ENCODE measurements at places on chromosomes 13 and 19.
A peak's percentile ranks its signal among the peaks of the same experiment; 100 is the strongest.

DNA sequence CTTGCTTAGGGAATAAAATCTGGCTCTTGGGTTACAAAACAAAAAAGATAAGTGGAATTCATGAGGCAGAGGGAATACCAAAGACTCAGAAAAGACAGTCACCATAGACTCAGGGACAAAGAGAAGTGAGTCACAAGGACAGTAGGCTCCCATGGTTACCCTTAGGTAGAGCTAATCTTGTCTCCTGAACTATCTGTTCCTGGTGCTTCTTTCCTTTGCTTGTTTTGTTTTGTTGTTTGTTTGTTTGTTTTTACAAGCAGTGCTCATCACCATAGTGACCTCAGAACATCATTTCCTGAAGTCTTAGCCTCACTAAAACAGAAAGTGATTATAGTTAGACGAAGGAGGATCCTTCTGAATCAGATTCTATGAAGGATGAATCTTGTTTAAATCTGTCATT, 142.3 kb upstream of the SOX21 start:
- DNase-seq: no peak

- peak; percentile 66 for DNase-seq
Observed at GRCh38 chr19:29714953-29715700, at the start of gene C19orf12. Gene C19orf12 (minus strand): TSS chr19:29715261. CDS start chr19:29708413, 6,848 bp downstream.

- no peak for DNase-seq
Observed at GRCh38 chr19:14495672-14496028, 277 bp downstream of the GIPC1 start.

DNA sequence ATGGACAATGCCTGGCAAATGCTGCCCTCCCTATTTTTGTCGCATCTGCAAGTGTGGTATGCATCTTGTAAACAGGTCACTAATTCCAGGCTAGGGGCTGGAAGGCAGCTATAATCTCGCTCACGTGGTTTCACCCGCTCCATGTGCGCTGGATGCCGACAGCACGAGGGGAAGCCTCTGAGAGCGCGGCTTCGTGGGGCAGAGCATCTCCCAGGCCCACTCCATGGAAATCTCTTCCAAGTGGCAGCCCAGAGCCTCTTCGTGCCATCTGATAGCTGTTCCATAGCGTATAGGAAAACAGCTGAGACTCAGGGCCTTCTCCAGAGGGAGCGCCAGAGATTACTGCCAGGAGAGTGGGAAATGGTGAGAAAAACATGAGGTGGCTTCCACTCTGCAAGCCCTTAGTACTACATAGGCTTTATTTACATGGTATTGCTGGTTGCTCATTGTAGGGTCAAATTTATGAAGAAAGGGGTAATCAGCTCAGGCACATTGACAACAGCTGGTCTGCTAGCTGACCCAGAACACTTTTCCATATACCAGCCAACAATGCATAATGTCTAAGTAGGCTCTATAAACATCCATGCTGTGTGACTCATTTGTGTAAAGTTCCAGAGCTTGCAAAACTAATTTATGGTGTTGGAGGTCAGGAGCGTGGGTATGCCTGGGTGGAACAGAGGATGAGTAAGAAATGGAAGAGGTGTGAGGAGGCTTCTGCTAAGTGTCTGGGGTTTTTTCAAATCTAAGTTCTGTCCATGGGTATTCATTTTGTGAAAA, 165.2 kb downstream of the SHISA2 start:
- peak; percentile 72 for DNase-seq

GRCh38 chr13:108276060-108276459, 6.5 kb downstream of the TNFSF13B start:
- DNase-seq: no peak

DNA sequence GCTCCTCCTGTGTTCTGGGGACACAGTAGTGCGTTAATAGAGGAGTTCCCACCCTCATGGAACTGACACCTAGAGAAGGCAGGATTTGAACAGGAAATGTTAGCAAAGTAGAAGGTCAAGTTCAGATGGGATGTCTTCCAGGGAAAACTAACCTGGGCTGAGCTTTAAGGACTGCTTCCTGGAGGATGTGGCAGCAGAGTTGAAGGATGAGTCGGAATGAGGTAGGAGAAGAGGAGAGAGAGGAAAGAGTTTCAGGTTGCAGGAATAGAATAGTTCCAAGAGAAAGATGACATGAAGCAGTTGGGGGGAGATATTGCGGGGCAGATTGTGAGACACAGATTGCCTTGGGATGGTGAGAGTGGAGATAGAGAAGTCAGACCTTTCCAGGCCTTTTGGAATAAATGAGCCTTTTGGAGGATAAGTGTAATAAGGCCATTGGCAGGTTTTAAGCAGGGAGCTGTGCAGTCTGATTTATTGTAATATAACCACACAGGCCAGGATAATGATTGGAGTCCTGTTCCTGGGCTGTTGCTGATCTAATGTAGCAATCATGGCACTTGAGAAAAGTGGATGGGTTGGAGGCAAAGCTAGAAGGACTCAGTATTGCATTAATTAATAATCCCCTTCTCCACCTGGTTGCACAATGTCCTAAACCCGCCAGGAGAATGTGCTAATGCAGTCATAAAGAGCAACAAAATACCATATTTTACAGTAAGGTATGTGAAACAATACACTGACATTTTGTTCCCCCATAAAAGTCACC, 205.4 kb downstream of the SHISA2 start:
- DNase-seq: peak; percentile 33

DNA sequence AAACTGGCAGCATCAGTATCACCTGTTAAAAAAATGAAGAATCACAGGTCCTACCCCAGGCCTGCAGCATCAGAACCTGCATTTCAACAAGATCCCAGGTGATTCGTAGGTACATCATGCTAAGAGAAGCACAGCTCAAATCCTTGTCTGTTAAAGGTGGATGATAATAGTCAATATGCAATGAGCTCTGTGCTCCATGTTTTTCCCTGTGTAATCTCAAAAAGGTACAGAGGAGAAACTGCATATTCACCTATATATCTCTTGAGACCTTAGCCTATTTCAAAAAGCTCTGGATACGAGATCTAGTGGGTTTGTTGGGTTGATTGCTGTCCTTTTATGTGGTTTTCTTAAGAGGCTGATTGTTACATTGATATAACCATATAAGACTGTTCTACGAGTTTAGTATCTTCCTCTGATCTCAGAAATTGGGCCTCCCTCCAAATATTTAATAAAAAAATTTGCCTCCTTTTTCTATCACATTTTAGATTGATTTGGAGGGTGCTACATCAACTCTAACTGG, 148.9 kb downstream of the DCT start:
- no peak for DNase-seq

GRCh38 chr13:99258946-99259345, 767 bp upstream of the GPR18 start:
- peak; percentile 53 for DNase-seq

- DNase-seq: no peak
Observed at GRCh38 chr19:5035793-5036697, 67.1 kb downstream of the KDM4B start.

DNA sequence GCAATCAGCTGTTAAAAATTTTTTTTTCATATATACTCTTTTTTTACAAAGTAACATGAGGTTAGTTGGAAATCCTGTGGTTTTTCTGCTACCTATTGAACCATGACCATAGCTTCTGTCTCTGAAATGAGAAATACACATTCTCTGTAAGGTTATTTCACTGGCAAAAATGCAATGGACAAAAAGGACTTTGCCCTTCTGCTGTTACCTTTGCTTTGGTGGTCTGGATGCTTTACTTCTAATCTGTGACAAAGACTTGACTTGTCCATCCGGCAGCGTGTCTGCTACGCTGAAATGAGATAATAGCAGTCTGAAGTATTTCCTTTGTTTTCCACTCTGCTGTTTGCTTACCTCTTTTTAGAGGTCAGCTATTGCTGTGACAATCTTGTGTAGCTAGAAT, 412.8 kb downstream of the SLITRK6 start:
- DNase-seq: no peak

- no peak for DNase-seq
Observed at GRCh38 chr19:6679139-6679538, 9.2 kb upstream of the TNFSF14 start.

- DNase-seq: no peak
Observed at GRCh38 chr13:29457299-29457698, 138.2 kb downstream of the SLC7A1 start.

DNA sequence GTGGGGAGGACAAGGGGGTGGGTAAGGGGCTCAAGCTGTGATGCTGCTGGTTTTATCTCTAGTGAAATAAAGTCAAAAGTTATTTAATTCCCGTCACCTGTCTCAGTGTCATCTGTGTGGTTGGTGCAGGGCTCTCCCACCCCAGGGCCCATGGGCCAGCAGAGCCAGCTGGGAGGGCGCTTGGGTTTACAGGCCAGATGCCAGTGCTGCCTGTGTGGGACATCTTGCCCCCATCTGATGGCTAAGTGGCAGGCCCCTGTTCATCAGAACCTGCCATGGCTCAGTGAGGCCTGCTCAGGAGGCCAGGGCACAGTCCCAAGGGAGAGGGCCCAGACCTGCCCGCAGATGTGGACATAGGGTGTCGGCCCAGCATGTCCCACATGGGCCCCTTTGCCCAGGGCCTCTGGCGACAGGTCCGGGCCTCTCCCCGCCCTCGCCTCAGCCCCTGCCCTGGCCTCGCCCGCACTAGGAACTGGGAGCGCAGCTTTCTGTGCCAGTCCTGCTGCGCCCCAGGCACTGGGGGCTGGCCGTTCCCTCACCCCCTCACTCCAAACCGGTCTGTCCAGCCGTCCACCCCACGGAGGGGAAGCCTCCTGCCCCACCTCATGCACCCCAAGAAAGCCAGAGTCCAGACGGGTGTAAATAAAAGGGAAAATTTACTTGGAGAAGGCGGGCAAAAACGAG, 5.3 kb downstream of the ZNF296 start:
- DNase-seq: no peak

GRCh38 chr19:15758379-15758778, 20.6 kb downstream of the OR10H3 start:
- no peak for DNase-seq

- no peak for DNase-seq
Observed at GRCh38 chr13:93338906-93339305, 112.3 kb downstream of the GPC6 start.

DNA sequence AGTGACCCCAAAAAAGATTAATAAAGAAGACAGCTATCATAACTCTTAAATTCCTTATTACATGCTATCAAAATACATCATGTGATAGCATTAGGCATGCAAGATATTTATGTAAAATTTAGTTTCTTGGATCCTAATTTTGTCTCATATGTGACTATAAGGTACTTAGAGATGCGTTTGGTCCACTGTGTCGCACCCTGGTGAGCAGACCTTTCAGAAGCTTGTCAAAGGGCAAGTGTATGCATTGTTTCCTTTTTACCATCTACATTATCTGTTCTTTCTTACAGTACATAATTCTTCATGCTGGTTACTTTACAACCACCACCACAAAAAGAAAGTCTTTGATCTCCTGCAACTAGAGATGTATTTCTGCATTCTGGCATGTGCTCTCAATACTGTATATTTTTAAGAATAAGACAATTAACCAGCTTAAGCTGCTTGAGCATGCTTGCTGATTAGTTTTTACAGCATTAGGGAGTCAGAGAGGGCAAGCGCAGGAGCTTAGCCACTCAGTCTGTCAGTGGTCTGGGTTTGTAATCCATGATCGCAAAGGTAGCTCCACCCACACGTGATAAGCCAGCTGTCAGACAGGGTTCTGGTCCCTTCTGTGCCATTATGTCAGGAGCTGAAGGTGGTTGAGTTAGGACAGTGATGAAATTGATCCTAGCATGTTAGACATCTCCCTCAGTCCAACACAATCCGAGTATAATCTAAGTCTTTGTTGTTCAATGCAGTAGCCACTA, 500.9 kb downstream of the MYO16 start:
- peak; percentile 61 for DNase-seq

- DNase-seq: no peak
Observed at GRCh38 chr13:74273581-74273980, 139.4 kb upstream of the KLF12 start.

DNA sequence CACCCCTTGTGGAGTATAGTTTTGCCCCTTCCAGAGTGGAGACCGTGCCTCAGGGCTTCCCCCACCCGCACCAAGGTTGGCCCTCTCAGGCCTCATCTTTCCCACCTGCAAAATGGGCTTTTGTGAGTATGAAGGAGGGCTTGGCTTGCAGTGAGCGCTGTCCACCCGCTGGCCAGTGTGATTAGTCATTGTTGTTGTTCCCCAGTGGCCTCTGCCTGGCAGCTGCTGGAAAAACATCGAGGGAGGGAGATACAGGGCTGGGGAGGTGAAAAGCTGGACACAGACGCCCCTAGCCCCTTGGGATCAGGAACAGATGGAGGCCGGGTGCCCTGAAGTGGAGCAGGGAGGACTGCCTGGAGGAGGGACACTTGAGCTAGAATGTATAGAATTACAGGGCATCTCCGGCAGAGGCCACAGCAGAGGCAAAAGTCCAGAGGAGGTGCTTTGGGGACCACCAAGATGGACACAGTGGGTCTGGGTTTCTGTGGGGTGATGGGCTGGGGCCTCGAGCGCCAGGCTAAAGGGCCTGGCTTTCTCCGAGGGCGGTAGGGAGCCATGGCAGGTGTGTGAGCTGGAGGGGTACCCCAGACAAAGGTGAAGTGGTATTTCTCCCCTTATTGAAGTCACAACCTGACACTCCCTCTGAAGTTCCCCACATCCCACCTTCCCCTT, 3.9 kb upstream of the IL12RB1 start:
- DNase-seq: no peak

- peak; percentile 28 for DNase-seq
Observed at GRCh38 chr19:41887711-41888382, 4.9 kb downstream of the ARHGEF1 start.

DNA sequence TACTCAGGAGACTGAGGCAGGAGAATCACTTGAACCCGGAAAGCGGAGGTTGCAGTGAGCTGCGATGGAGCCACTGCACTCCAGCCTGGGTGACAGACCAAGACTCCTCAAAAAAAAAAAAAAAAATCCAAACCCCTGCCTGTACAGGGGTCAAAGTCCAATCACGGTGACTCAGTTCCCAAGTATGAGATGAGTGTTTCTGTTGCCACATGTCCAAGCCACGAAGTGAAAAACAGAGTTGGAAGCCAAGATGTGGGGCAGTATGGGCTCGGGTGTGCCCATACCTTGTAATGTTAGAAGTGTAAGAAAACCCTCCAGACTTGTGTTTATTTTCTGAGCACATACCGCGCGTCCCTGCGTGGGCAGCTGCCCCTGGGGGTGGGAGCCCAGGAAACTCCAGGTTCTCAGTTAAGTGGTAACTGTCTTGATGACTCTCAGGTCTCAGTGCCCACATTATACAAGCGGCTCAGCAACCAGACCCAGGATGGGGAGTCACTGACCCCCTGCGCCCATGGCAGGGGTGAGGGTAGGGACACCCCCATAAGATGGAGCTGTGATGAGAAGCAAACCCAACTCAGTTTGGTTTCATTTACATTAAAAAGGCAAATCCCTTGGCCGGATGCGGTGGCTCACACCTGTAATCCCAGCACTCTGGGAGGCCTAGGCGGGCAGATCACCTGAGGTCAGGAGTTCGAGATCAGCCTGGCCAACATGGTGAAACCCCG, 1.2 kb upstream of the GPX4 start:
- DNase-seq: peak; percentile 54

GRCh38 chr13:100231176-100231575, 142.3 kb downstream of the PCCA start:
- no peak for DNase-seq

- DNase-seq: peak; percentile 94
Observed at GRCh38 chr19:13152974-13153568, 2.9 kb downstream of the IER2 start.

GRCh38 chr19:43726736-43727592, 11.1 kb downstream of the IRGC start:
- peak; percentile 18 for DNase-seq

GRCh38 chr13:44219577-44220548, 153.8 kb upstream of the SERP2 start:
- no peak for DNase-seq

- no peak for DNase-seq
Observed at GRCh38 chr19:5985098-5985783, 7.3 kb upstream of the RANBP3 start.
